ENCODE measurements at places on chromosomes 6 and 20. TPM values are rescaled to one million over a fixed set of nuclear protein-coding genes. Genes with fewer than 3 reads are reported as not detected.

Gene CHMP4B
- 94.8 TPM for total RNA-seq

Gene LAMA5
- total RNA-seq, result 0.78 TPM

Gene GFOD1
- 2.3 TPM for total RNA-seq

GRCh38 chr6:113558431-113558830 lies 298.7 kb upstream of the MARCKS start:
- DNase-seq, result no peak

GRCh38 chr6:110625883-110626282 lies 149.5 kb upstream of the SLC22A16 start:
- no peak for DNase-seq

All from activated CD4-positive, alpha-beta memory T cell treated with anti-CD3 and anti-CD28 coated beads for 36 hours (primary cell).